ENCODE measurements at places on chromosomes 1 and 21.

DNA sequence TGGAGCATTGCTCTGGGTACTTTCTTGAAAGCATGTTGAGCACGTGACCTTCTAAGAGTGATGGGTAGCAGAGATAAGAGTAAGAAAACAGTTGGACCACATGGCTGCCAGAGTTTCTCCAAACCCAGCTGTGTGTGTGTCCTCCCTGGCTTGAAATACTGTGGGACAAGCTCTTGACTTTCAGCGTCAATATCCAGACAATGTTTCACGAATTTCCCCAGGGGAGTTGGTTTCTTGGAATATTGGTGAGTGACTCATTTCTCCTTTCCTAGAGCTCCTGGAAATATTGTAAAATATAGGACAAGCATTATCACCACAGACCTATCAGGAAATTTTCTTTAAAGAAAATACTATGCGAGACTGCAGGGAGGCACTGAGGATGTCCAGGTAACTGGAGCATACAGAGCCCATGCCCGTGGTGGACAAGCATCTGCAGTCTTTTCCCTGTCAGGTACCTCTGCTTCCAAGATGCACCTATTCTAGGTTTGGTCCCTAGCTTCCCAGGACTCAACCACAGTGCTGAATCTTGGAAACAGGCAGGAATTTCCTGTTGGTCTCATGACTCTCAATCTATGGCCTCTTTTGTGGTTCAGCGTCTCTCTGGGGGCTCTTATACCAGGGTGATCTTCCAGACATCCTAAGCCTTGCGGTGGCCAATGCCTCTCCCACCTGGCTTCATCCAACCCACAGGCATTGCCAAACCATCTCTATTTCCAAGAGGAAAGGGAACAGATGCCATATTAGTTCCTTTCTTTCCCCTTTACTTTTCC is 67.4 kb downstream of the KCNJ6 start:
- no peak for DNase-seq

GRCh38 chr1:171134204-171134923 is 43.7 kb downstream of the FMO3 start:
- no peak for DNase-seq

DNA sequence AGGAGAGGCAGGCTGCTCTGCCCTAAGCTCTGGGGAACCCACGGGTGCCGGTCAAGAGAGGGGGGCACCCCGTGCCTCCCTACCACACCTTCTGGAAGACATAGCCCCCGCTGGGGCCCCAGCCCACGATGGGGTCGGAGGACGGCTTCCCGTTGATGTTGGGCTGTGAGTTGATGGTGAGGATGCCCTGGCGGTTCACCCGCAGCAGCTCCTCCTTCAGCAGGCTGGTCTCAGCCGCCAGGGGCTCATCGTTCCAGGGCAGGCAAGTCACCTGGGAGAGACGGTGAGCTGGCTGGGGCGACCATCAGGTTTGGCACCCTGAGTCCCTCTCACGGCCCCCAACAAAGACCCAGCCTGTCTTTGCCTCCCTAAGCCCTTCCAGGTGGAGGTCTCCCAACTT is 11.9 kb downstream of the MTHFR start:
- DNase-seq = no peak

GRCh38 chr1:3068564-3069431 is at the start of gene PRDM16:
Gene PRDM16 (plus strand): TSS chr1:3069203. CDS start chr1:3069260, 57 bp downstream.
- DNase-seq = no peak

DNA sequence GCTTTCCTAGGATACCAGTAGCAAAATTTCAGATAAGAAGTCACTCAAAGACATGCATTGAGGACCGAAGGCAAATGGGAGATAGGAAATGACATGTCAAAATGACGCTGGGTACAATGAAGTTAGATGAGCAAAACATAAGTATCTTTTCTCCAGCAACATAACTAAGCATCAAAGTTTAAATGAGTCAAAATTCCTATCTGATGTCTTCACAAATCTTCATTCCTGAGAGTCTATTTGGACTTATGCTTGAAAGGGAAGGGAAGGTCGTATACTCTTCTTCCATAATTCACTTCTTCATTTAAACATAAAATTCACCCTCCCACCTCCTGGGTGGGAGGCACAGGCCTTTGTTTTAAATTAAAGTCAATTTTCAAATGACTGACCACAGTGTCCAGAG is 4.1 kb upstream of the TMEM81 start:
- no peak for DNase-seq

GRCh38 chr1:100627936-100628335 is 90.0 kb downstream of the GPR88 start:
- no peak for DNase-seq

DNA sequence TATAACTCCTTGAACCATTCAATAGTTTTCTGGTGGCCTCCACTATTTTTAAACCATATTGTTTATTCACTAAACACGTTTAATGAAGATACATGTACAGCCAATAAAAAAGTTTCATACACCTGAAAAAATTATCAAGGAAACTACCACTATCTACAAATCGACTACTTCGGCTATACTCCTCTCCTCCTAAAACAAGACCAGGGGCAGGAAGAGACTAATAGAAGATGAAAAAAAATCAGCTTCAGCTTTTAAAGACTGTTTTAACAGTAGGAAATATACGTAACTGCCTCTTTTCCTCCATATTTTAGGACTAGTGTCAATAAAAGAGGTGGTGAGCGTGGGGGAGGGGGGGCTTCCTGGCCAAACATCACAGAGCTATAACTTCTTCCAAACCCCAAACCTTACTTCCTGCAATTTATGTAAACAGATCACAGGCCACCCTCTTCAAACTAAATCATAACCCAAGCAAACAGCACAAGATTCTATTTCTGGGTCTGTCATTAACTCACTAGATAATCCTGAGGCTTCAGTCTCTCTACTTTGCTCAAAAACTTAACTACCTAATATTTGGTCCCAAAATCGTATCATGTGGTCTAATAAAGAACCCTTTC is 15.1 kb downstream of the FOXJ3 start:
- no peak for DNase-seq

DNA sequence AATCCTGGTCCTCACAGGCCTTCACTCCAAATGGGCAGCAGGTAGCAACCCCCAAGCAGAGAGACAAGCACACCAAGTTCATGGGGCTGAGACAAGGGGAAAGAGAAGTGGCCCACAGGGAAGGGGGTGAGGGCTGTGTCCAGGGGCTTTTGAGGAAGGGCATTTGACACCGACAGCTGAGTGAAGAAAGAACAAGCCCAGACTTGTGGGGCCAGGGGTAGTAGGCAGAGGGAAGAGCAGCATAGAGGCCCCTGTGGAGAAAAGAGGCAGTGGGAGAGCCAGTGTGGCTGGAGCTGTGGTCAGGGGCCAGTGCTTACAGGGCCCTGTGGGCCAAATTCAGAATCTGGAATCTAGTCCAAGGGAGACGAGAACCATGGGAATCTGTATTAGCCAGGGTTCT is 85.4 kb downstream of the IGSF21 start:
- DNase-seq = no peak

DNA sequence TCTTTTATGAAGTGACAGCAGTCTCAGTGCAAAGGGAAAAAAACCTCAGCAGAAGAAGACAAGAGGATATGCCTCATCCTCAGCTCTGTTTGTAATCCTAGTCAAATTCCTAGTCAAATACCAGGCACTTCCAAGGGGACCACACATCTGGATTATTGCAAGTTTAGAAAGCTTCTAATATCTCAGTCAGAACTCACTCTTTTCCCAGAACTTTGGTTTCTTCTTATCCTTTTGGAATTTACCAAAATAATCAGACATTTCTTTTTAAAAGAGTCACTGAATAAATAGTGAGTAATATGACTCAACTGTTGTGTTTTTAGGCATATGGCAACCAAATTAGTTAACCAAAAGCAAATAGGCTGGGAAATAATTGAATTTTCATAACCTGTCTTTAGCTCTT is 47.8 kb downstream of the PRRX1 start:
- peak; percentile 88 for DNase-seq

GRCh38 chr1:56484695-56485094 is 94.7 kb downstream of the PLPP3 start:
- peak; percentile 11 for DNase-seq

- DNase-seq = no peak
These were observed 10.2 kb downstream of the PRKAB2 start for GRCh38 chr1:147162093-147162492.

Measured in BJ (cell line).